ENCODE measurements at places on chromosomes 2 and 18.

- DNase-seq = no peak
Observed at GRCh38 chr2:111236025-111236424, 115.3 kb downstream of the BCL2L11 start.

GRCh38 chr2:204321027-204321800, 224.1 kb upstream of the PARD3B start:
- DNase-seq = no peak

GRCh38 chr18:33470216-33470615, 29.7 kb upstream of the CCDC178 start:
- DNase-seq = no peak

- no peak for DNase-seq
Observed at GRCh38 chr18:67845035-67845434, 328.5 kb upstream of the DSEL start.

DNA sequence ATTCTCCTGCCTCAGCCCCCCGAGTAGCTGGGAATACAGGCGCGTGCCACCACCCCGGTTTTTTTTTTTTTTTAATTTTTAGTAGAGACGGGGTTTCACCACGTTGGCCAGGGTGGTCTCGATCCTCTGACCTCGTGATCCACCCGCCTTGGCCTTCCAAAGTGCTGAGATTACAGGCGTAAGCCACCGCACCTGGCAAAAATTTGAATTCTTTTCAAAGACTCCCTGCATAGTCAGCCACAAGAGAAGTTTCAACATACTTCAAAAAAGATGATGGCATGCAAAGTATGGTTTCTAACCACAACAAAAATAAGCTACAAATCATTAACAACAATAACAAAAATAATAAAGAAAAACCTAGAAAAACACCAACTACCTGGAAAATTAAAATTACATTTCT, 22.0 kb downstream of the HYCC2 start:
- DNase-seq = no peak

DNA sequence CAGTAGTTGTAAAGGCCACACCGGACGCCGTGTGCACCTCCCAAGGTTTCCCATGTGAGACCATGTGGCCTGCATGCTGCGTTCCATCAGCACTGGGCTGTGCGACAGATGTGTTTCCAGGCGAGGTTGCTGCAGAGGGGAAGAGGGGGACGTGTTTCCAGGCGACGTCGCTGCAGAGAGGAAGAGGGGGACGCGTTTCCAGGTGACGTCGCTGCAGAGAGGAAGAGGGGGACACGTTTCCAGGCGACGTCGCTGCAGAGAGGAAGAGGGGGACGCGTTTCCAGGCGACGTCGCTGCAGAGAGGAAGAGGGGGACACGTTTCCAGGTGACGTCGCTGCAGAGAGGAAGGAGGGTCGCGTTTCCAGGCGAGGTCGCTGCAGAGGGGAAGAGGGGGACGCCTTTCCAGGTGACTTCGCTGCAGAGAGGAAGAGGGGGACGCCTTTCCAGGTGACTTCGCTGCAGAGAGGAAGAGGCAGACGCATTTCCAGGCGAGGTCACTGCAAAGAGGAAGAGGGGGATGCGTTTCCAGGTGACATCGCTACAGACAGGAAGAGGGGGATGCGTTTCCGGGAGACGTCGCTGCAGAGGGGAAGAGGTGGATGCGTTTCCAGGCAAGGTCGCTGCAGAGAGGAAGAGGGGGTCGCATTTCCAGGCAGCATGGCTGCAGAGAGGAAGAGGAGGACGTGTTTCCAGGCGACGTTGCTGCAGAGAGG, 24.5 kb downstream of the NFATC1 start:
- DNase-seq = no peak

DNA sequence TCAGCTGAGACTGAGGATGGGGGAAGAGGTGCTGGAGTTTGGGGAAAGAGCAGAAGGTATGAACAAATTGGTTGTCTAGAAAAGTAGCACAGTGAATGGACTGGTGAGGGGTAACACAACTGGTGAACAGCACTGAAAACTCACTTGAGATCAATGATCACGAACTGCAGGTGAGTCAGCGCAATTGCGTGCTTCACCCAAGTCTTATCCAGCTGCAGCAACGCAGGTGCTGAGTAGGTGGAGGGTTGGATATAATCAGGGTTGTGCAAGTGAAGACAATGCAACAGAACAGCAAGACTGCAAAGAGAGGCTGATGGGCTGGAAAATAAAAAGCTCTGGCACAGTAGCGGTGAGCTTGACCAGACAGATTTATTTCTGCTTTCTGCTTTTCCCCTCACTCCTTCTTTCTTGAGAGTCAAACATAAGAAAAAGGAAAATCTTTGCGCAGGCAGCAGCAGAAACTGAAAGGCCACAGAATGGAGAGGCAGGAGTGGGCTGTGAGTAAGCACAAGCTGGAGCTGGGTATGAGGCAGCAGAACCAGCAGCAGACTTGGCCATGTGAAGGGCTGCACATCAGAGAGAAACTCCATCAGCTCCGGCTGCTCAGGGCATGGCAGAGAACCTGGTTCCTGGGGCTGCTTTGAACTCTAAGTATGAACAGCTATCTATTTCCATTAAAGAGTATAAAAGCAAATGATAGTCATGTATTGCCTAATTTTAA, 99.4 kb upstream of the ARL5A start:
- DNase-seq = no peak

- DNase-seq = peak; percentile 6
Observed at GRCh38 chr18:63676526-63677323, 15.0 kb upstream of the SERPINB3 start.

DNA sequence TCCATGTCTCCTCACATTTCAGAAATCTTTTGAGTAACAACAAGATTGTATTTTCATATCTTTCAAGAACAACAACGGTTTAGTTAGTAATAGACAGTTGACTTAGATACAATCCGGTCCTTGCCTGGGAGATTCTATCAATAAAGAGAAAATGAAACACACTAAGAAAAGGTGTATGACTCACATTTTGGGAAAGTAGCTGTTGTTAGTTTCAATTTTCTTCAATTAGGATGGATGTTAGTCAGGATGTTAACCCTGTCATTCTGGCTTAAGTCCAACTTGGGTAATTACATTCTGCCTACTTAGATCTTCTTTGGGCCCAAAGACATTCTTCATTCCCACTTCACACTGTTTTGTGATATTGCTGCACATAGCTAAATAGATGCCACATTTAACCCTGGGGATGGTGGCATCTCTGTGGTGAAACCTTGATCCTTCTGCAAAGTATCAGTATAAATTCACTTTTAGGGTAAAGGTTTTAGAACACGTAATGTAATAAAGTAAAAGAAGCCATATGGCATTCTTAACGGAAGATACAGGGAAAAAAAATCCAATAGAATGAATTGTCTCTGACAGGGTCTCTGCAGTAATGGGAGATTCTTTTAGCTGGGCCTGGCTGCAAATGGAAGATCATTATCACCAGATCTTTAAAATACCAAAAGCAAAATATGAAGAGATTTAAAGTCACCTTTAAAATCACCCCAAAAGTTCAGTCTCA, 365.5 kb downstream of the FIGN start:
- no peak for DNase-seq

DNA sequence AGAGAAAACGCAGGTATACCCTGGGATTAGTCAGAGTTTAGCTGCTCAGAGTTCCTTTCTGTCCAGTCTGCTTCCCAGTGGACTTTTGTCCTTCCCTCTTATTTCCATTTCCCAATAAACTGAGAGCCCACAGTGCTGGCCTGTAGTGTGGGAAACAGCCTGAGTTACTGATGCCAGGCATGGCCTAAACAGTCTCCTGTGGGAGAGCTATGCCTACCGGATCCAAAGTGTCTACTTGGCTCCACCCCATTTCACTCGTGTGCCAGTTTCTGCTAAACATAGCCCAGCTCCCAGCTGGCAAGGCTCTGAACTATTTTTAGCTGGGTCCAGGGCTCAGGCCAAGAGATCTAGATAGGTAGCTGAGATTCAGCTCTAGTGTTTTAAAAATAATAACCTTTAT, 15.6 kb upstream of the PPP1CB start:
- no peak for DNase-seq

DNA sequence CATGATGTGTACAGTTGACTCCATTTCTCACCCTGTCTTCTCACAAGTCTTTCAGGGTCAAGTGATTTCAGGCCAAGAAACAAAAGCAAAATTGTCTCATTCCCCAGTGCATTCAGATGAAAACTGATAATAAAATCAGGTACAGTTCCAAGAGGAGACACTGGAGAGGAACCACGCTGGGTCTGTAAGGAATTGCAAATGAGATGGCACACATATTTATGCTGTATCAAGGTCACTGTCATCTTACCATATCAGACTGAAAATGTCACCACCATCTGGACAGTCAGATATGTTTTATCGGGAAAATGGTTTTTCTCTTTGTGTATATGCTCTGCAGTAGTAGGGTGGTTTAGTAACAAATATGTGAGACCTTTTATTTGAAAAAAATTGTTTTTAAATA, 91.7 kb downstream of the CCDC138 start:
- no peak for DNase-seq

DNA sequence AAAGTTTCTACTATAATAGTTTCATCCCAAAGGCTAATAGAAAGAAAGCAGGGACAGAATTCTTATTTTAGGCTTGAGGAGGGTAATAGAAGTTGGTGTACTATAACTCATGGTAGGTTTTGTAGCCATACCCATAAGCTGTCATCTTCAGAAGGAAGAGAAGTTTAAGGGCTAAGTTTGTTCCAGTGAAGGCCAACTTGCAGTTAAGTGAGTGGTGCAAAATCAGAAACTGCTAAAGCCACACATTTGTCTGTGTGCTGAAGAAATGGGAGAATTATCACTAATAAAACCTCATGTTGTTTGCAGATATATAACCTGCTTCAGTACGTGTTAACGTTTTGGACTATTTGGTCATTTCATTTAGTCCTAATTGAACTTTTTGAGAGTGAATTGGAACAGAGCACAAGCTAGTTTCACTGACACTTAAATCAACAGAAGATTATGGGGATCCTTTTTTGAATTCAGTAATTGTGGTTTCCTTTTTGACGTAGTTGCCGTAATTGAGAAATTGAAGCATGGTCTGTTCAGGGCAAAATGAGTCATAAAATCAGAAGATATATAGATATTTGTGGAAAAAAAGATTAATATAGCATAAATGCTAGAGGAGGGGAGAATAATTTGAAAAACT, 69.1 kb downstream of the PHLPP1 start:
- DNase-seq = no peak

DNA sequence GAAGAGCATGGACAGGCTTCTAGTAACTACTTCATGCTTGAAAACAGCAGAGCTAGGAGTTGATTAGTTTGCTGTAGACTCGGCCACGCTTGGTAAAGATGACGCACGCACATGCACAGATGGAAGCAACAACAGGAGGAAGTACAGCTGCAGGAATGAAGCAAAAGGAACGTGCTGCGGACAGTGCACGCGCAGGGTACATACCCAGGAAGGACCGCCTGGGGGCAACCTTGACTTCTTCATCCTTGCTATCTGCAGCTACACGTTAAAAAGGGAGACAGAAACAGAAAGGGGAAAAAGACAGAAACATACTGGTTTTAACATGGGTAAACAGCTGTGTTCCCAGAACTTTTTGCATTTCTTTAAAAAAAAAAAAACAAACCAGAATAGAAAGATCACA, 17.7 kb downstream of the SLC66A2 start:
- DNase-seq = no peak

DNA sequence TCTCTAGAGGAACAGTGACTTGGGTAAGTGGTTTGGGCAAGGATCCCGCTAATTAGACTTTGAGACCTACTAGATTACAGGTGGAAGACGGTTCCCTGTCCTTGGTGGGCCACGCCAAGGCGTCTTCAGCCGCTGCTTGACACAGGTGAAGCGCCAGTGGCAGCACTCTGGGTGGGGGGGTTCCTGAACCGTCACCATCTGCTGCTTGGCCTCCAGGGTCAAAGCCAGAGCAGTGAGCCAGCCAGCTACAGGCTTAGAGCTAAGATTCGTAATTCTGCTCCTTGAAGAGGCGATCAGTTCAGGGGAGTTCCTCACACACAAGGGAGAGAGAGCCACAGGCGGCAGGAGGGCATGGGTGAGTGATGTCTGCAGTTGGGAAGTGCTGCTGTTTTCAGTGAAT, 39.4 kb upstream of the RBM44 start:
- DNase-seq = no peak

DNA sequence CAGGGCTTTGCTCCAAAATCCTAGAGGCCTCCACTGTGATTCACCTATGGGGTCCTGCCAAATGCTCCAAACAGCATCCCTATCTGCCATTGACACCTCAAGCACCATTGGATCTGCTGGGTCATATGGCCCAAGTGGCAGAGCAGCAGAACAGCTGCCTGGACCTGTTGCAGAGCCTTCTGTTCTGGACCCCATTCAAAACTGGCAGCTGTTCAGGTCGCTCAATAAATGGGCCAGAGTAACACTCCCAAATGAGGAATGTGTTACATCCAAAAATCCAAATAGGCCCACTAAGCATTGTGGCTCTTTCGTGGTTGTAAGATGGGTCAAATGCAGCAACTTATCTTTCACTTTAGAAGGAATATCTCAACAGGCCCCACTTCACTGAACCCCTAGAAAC, 783.6 kb downstream of the DCDC2C start:
- no peak for DNase-seq

DNA sequence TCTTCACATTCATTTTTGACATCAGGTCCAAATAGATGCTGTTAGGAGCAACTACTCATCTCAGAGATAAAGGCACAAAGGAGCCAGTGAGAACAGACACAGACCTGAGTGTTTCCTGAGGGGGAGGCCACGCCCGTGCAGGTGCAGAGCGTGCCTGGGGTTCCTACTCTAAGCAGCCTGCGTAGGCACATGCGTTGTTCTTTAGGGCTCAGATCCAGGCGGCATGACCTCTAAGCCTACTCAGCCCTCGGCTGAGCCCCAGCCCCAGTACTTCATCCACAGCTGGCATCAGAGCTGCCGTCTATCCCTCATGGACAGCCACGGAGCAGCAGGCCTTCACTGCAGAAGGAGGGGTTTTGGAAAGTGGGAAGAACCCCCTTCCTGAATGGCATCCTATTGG, 54.9 kb upstream of the PXDN start:
- DNase-seq = no peak

- no peak for DNase-seq
Observed at GRCh38 chr2:221215487-221215886, 356.6 kb downstream of the EPHA4 start.

DNA sequence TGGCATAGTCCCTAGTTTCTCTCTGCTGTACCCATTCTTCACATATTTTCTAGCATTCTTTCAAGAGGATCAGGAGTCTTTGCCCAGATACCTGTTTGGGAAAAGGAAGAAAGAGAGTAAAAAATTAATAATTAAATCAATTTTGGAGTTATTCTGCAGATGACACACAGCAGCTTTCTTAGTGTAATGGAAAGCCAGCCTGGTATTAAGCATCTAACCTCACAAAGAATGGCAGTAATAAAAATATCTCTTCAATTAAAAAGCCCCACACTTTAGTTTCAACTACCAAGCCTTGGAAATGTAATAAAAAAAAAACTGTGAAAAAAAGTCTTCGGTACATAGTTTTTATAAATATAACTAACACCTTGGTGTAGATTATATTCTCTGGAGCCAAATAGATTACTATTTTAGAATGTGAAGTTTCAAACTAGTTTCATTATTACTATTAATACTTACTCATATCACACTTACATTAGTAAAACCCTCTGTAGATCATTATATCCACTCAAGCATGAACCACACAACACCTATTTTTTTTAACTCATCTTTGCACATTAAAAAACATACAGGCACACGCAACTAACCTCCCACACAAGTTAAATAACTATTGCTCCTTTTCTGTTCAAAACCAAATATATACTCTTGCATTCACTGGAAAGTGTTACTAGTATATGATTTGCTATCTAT, 90.9 kb downstream of the GPD2 start:
- DNase-seq = no peak

All from GM12891 (cell line).